ENCODE measurements at places on chromosomes 1 and 21.

GRCh38 chr1:54397980-54398379 is 8.2 kb downstream of the SSBP3 start:
- DNase-seq: no peak

DNA sequence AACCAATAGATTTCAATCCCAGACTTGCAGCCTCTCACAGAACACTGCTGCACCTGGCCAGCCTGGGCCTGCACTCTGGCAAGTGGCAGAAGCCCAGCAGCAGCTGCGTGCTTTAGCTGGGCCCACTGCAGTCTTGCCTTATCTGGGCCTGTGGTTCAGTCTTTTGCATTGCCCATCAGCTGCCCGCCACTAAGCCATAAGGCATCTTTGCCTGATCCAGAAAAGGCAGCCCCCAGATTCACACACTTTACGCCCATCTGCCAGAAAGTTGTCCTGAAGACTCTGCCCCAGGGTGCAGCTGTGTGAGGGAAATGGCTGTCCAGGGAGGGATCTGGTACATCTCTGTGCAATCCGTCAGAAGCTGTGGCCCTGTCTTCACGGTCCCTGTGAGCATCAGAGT is 217.0 kb downstream of the DNAH14 start:
- DNase-seq: no peak

- no peak for DNase-seq
These were observed 27.6 kb upstream of the NBL1 start for GRCh38 chr1:19616489-19616888.

DNA sequence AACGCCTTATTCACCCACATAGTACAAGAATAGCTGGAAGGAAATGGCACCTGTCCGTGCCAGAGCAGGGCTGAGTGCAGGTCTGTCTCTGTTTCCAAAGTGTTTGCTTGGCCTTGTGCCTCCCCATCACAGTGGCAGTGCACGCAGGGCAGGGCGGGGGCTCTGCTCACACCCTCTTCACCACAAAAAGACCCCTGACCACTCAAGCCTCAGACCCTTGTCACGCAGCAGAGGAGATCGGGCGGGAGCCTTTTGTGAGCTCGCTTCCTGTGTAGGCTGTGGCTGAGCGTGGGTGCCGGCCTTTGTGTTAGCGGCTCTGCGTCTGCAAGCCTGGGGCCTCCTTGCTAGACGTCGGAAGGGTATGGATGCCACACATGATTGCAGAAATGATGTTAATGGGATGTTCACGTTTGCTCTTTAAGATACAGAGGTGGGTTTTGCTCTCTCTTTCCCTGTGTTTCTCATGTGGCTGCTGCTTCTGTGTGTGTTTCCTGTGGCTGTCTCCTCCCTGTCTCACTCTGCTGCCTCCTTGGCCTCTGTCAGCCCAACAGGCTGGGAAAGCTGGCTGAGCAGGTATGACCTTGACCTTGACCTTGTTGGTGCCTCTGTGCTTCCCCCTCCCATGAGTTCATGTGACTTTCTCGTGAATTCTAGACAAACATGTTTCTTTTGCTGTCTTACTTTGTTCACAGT is 45.4 kb downstream of the S100B start:
- peak; percentile 58 for DNase-seq

GRCh38 chr1:37037690-37038089 is 3.4 kb upstream of the GRIK3 start:
- no peak for DNase-seq

GRCh38 chr1:160713161-160713560 is 1.5 kb upstream of the CD48 start:
- DNase-seq: no peak

DNA sequence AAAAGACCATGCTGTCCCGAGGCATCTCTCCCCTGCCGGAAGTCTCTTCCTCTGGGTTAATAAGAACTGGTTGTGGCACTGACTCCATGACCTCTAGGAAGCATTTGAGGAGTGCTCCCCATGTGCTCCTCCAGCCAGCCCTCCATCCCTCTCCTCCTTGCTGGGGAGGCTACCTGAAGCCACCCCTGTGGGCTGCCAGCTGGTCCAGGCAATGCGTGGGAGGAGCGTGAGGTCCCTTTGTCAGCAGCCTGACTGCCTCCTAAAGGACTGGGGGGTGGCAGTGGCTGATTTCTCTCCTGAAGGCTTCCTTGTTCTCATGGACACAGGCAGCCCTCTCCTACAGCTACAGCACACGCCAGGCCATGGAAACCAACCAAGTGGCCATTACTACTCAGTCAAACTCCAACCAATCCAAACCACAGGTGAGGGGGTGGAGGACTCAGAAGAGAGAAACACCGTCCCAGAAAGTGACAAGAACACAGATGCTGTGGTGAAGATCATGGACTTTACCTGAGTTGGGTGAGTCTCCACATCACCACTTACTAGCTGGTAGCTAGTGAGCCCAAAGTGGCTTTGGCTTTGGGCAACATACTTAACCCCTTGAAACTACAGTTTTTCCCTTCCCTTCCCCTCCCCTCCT is 35.2 kb downstream of the NENF start:
- DNase-seq: no peak

GRCh38 chr1:91584309-91584708 is 83.7 kb downstream of the CDC7 start:
- no peak for DNase-seq

DNA sequence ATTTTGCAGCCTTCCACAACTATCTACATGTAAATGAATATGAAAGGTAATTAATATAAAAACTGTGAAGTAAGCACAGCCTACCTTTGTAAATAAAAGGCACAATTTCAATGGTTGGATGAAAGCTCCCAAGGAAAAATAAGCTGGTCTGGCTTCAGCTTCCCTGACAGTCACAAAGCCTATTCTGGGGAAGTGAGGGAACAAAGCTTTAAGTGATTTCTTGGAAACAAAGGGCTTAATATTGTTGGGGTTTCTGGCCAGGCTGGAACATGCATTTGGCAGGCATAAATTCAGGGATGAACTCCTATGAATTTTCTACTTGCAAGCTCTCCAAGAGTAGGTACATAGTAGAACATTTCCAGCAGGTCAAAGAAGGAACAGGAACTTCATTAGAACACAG is 17.3 kb downstream of the BCAS2 start:
- DNase-seq: no peak

- no peak for DNase-seq
These were observed 2.0 kb downstream of the PRMT6 start for GRCh38 chr1:107058245-107059032.

DNA sequence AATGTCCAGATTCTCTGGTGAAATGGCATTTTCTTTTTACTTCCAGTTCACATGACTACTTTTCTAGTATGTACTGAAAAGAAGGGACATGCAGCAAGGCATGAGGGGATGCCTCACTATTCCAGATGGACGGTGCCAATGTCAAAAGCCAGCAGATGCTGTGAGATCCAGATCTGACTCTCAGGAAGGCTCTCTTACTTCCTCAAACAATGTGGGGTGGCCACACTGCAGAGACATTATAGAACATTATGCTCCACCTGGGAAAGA is 17.7 kb downstream of the CRYZ start:
- no peak for DNase-seq

DNA sequence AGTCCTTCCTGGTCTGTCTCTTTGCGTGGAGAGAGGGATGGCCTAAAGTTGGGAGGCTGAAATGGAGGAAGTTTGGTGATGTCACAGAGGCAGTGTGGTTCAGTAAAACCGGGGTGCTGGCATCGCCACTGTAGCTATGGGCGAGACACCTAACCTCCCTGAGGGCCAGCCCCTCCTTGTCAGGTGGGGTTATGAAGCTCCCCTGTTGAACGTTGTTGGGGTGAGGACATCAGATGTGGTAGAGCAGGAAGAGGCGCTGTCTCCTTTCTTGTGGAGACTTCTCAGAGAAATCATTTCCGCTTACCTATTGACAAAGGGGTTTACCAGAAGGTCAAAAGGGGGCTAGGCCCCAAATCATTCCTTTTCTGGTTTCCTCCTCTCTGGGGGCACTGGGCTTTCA is 294.7 kb downstream of the SIPA1L2 start:
- no peak for DNase-seq

DNA sequence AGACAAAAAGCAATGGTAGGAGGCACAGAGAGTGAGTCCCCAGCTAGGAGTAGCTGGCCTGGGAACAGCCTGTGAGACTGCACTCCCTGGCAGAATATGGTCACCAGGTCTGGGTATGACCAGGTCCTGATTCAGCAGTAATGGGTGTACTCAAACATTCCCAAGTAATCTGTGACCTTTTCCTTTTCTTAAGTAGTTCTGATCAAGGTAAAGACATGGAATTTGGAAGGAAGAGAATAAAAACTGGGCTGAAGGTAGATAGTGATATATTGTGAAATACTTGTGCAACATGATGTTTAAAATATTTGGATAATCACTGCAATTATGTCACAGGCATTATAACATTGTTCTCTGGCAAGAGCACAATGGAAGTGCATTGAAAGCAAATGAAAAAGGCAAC is 147.2 kb upstream of the DPYD start:
- DNase-seq: no peak

- no peak for DNase-seq
These were observed 18.0 kb upstream of the TRAPPC10 start for GRCh38 chr21:43994085-43994484.

DNA sequence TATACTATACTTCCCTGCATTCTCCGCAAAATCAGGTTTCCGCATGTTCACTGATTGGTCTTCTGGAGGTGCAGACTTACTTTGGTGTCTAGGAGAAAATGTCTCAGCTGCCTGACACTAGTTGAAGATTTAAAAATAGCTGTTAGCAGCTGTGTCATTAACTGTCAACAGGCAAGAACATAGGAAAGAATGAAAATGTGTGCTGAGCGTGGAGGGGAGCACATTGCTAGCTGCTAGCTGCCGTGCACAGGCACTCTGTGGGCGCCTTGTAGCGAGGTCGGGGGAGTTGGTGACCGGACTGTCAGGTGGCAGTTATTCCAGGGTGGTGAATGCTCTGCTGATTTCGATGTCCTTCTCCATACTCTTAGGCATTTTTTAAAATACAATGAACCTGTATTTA is 5.2 kb downstream of the FAAH start:
- no peak for DNase-seq

GRCh38 chr1:33971913-33972312 is 108.0 kb downstream of the HMGB4 start:
- DNase-seq: no peak

- no peak for DNase-seq
These were observed 1.7 kb downstream of the LYST start for GRCh38 chr1:235864931-235865525.

Measured in stimulated activated CD8-positive, alpha-beta memory T cell treated with anti-CD3 and anti-CD28 coated beads, Interleukin-15, amount 100 ng/mL, for 48 hours (primary cell).